SIG-M5 (cell line): ENCODE measurements at places on chromosomes 3 and 15.

- DNase-seq: no peak
These were observed 20.1 kb upstream of the CGNL1 start for GRCh38 chr15:57356178-57356577.

GRCh38 chr15:68749365-68749764 lies 71.3 kb downstream of the ANP32A start:
- no peak for DNase-seq

DNA sequence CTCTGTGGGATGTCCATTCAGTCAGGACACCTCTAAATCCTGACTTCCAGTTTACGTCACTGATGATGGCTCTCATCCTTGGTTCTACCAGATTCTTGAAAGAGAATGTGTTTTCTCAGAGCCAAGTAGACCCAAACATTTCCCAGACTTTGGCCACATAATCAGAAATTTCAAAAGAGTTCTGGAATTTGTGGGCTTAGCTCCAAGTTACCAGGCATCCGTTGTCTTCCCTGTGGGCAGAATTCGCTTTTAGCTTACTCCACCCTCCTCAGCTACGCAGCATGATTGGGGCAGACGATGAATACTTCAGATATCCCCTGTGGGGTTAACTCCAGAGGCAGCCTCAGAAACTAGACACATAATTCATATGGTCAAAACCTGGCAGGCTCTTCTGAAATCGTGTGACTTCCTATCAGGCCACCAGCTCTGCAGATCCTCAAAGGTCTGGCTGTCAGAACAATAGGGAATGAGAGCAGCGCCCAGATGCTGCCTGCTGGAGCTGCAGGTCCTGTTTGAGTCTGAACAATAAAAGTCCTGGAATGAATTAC lies 30.6 kb downstream of the CRTC3 start:
- DNase-seq: no peak

DNA sequence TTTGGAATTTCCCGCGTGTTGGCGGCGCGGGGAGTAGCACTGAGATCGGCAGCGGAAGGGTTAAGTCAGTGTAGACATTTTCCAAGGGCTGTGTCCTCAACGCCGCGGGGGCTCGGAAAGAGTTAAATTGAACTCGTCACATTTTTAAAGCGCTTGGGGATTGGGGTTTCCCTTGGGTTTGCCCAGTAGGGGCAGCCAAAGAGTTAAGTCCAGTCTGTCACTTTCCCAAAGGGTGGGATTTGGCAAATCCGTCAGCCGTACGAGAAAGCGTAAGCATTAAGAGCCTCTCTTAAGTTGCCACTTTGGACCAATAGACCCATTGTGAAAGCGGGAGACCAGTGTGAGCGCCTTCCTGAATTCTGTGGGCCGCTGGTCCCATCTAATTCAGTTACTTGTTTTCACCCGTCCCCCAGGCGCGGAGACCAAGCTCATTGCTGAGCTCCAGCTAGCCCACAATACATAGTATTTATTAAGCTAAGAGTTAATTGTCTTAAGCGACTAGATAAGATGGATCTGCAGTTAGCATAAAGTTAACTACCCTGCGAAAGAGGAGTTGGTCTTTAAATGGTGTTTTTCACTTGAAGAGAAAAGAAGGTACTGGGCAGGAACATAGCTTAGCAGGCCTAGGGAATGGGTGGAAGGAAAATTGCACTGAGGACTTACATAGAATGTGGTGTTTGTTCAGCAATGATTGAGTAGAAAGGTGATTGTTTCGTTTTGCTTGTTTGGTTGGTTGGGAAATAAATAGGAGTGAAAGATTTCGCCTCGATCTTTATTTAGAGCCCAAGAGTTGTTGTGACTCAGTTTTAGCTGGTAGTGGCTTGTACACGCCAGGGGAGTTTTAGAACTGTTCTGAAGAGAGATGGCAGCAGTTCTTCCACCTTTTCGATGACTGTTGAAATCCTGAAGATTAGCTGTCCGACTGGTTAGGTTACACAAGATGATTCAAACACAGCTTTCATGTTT lies 932 bp downstream of the ARL8B start:
- DNase-seq: no peak

DNA sequence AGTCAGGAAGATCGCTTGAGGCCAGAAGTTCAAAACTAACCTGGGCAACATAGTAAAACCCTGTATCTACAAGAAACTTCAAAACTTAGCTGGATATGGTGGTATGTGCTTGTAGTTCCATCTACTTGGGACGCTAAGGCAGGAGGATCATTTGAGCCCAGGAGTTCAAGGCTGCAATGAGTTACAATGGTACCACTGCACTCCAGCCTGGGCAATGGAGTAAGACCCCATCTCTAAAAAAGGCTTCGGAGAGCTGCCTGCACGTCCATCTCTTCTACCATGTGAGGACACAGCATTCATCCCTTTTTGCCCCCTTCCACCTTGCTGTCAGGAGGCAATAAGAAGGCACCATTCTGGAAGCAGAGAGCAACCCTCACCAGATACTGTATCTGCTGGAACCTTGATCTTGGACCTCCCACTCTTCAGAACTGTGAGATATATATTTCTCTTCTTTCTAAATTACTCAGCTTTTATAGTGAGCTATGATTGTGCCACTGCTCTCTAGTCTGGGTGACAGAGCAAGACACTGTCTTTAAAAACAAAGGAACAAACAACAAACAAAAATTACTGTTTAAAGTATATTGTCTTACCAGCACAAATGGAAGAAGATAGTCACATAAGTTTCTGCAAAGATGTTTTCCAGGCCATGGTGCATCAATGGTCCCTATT lies 4.2 kb upstream of the BTLA start:
- DNase-seq: no peak

DNA sequence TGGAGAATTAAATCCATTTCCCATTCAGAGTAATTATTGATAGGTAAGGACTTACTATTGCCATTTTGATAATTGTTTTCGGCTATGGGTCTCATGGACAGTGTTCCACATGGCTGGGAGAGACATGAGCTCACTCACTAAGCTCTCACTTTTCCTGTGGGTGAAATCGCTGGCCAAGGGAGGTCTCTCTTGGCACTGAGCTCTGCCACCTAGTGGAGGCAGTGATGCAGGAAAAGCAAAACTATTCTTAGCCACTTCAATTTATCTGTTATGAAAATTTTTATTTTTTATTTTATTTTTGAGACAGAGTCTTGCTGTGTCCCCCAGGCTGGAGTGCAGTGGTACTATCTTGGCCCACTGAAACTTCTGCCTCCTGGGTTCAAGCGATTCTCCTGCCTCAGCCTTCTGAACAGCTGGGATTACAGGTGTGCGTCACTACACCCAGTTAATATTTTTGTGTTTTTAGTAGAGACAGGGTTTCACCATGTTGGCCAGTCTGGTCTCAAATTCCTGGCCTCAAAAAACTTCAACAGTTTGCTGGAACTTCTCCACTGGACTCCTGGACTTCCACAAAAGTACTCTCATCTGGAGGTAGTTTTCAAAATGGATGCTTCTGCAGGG lies 4.7 kb upstream of the RNF13 start:
- DNase-seq: no peak

- DNase-seq: peak; percentile 7
These were observed 2.0 kb downstream of the NDUFB5 start for GRCh38 chr3:179606534-179607085.

- DNase-seq: no peak
These were observed 258.4 kb upstream of the ZNF717 start for GRCh38 chr3:76043746-76044145.

DNA sequence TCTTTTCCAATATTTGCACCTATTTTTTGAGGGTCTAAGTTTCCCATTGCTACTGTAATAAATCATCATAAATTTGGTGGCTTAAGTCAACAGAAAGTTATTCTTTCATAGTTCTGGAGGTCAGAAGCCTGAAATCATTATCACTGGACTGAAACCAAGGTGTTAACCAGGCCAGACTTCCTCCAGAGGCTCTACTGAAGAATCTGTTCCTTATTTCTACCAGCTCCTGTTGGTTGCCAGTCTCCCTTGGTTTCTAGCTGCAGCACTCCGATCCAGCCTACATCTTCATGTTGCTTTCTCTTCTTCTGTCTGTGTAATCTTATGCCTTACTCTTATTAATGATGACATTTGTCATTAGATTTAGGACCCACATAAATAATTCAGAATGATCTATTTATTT lies 22.0 kb upstream of the ARPP21 start:
- no peak for DNase-seq

DNA sequence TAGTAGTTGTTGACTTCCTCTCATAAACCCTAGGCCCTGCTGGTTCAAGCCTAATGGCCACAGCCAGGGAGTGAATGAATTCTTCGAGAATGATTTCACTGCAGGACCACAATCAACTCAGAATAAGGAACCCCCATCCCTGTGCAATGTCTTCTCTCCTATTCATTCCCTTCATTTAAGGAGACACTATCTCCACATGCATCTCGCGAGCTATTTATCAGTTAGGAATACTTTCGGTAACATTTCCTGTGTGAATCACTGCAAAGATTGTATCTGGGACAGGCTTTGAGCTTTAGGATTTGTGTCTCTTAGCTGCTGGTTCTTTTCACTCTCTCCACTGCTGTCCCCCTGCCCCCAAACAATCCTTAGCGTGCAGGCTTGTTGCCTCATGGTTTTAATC lies 94.4 kb downstream of the MYLK start:
- DNase-seq: no peak

DNA sequence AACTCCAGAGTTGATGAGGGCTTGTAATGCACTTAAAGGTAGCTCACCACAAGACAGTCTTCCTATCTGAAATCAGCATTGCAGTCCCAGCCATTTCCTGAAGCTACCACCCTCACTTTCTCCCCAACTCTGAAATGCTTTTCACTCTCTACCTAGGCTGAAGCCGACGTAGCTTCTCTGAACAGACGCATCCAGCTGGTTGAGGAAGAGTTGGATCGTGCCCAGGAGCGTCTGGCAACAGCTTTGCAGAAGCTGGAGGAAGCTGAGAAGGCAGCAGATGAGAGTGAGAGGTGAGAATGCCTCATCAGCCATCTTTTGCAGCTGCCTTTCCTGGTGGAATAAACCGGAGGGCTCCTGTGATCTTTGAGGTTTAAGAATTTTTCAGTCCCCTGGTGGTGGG lies 14.3 kb downstream of the TPM1 start:
- no peak for DNase-seq

DNA sequence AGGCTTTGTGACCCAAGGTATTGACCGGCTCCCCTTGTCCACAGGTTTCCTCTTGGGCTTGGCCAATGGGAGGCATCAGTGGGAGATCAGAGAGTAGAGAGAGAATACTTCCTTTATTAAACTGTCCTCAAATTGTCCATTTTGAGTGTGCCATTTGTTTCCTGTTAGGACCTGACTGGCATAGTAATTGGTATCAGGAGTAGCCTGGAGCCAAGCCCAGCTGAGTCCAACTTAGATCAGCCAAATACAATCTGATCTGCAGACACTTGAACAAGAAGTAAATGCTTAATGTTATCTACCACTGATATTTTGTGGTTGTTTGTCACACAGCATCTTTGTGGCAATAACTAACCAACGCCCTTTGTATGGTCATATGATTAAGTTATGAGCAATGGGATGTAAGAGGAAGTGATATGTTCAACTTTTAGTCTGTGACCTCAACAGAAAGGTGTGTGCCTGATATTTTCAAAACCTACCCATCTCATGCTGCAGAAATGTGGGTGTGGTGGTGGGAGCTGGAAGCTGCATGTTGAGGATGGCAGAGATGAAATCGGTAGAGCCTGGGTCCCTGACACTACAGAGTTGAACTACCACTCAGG lies 13.3 kb downstream of the MYD88 start:
- no peak for DNase-seq

GRCh38 chr3:101577286-101577685 lies 3.3 kb downstream of the PCNP start:
- no peak for DNase-seq

DNA sequence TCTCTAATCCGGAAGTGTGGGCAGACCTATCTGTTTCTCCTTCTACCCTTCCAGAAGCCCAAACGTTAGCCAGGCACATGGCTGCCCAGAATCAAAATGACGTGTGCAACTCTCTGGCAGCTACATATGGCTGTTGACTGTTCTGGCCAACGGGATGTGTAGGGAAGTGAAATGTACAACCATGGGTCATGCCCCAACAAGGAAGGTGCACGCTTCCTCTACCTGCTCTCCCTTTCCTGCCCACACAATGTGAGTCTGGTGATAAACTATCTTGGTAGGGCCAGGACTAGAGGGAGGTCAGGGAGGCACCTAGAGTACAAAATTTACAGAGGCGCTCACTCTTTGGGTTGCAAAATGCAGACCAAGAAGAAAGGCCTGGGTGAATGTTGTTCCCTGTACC lies 495.9 kb upstream of the PROK2 start:
- no peak for DNase-seq

DNA sequence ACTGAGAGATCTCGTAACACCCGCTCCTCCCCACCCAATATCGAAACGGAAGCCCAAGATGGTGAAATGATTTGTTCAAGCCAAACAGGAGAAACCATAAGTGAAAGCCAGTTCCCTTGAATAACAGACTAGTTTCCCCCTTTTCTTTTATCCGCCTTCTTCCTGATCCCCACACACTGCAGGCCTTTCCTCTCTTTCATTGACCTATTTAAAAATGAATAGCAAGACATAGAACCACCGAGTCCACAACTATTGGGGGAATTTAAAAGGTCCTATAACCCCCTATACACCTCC lies 382 bp upstream of the COX17 start:
- no peak for DNase-seq

DNA sequence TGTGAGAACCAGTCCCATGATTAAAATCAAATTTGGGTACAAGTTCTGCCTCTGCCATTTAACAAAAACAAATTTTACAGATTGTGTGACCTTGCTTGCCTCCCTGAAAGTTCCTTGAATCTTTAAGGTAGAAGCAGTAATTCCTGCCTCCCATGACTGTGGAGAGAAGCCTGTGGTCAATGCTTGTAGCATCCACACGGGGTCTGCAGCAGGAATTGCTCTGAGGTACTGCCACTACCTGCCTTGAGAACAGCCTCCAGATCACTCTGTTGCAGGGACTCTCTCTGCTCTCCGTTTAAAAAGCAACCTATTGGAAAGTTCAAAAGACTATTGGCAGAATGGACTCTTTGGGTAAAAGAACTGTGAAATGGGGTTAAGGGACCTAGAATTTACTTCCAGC lies 75.9 kb downstream of the SST start:
- no peak for DNase-seq

GRCh38 chr3:186825294-186825821 lies 17.2 kb upstream of the ADIPOQ start:
- no peak for DNase-seq

DNA sequence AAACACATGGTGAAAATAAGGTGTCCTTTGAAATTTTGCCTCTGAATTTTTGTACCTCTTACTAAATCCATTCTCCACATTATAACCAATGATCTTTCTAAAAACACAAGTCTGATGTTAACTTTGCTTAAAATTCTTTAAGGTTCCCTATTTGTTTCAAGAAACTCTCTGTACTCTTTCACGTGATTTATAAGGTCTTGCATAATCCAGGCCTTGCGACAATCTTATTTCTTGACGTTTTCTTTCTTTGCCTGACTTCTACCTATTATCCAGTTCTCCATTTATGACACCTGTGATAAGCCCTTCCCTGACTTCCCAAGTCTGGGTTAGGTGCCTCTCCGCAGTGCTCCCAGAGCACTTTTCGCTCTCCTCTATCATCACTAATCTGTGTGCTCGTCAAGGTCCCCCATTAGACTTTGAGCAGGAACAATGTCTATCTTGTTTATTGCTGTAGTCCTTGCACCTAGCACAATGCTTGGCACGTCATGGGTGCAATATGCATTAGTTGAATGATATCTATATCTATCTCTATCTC lies 24.3 kb upstream of the KPNA1 start:
- DNase-seq: peak; percentile 53
